ENCODE measurements at places on chromosomes 5 and 9.

DNA sequence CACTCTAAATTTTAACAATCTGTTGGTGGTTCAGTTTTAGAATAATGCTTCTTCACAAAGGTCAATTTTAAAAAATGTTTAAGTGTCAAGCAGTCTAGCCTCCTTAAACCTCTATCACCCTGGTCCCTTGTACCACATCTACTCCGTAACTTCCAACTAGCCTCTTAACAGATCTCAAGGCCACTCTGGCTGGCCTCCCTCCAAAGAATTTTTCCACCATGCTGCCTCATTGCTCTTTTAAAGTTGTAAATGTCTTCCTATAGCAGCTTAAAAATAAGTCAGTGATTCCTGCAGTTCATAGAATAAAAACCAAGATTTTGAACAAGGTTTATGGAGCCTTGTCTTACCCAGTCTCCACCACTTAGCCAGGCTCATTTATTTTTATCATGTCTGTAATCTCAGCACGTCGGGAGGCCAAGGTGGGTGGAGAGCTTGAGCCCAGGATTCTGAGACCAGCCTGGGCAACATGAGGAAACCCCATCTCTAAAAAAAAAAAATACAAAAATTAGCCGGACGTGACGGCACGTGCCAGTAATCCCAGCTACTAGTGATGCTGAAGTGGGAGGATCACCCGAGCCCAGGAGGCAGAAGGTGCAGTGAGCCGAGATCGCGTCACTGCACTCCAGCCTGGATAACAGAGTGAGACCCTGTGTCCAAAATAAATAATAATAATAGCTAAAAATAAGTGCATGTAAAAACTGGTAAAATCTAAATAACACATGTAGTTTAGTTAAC lies 924.9 kb upstream of the DMAC1 start:
- no peak for DNase-seq

DNA sequence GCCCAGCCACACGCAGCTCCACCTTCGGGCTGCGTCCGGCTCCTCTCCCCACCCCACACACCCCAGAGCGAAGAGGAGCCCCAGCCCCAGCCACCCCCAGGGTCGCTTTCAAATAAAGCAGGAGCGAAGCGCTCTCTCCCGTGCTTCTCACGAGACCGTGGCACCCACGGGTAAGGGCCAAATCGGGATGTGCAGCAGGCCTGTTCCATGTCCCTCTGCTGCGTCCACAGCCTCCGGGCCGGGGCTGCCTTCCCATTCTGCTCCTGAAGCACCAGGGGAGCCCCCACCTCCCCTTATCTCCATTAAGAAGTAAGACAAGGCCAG lies 59.8 kb downstream of the KCNT1 start:
- DNase-seq, result no peak

DNA sequence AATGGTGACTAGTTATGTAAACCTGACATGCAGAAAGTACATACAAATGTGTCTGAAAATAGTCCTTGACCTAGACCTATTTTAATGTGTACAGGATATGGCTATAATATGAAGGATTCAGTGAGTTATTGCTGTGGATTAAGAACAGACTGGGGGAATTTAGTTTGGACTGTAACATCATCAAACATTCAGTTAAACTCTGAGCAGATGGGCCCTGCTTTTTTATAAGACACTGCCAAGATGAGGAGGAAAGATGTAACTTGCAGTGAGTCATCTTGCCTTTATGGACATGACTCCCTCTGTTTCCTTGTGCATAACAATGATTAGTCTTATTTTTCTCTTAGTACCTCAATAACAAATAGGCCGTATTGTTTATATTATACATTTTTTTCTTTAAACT lies 12.2 kb downstream of the PPP3R2 start:
- peak; percentile 18 for DNase-seq

- DNase-seq, result no peak
Measured at GRCh38 chr5:111511174-111511830, 1.0 kb downstream of the STARD4 start.

DNA sequence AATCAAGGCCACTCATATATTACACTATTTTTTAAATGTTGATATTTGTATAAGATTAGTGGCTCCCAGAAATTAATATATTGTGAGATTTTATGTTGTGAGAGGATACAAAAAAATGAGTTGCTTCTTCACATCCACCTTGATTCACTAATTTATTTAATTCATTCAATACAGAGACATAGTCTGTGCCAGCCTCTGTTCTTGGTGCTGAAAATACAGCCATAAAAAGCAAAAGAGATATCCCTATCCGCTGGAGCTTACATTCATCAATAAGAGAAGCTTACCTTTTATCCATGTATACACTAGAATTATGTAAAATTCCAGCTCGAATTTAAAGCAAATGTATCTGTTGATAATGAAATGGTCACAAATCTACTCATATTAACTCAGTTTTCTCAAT lies 92.2 kb upstream of the GABRG2 start:
- no peak for DNase-seq

GRCh38 chr5:68482199-68482598 lies 266.6 kb downstream of the PIK3R1 start:
- peak; percentile 70 for DNase-seq
